Activated naive CD8-positive, alpha-beta T cell treated with anti-CD3 and anti-CD28 coated beads for 36 hours (primary cell): ENCODE measurements at places on chromosomes 4 and X. TPM values are rescaled to one million over a fixed set of nuclear protein-coding genes. Genes with fewer than 3 reads are reported as not detected.

S100P gene
- total RNA-seq, result 0.37 TPM

GABRE gene
- not detected for total RNA-seq

FAM9A gene
- not detected for total RNA-seq

DNA sequence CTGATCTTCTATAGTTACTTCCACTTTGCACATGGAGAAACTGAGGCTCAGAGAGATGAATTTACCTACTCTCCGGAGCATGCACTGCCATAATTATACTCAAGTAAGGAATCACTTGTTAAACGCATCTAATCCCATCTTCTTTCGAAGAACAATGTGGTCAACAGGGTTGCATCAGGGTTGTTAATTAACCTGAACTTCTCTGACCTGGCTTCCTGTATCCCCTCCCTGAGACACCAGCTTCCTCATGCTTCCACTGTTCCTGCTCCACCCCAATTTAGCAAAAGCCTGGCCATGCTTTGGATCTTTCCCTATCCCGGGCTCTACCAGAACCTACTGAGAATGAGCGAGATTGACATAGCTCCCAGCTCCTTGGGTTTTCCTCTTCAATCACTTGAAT lies 136.7 kb downstream of the SMIM20 start:
- H3K27ac ChIP-seq, result no peak overlapping the region
- H3K27me3 ChIP-seq, result peaks cover 26% of the 10 kb centered on the region
- H3K4me3 ChIP-seq, result no peak overlapping the region
- no peaks in the 10 kb centered on the region for H3K36me3 ChIP-seq
- H3K4me1 ChIP-seq, result no peaks in the 10 kb centered on the region

DNA sequence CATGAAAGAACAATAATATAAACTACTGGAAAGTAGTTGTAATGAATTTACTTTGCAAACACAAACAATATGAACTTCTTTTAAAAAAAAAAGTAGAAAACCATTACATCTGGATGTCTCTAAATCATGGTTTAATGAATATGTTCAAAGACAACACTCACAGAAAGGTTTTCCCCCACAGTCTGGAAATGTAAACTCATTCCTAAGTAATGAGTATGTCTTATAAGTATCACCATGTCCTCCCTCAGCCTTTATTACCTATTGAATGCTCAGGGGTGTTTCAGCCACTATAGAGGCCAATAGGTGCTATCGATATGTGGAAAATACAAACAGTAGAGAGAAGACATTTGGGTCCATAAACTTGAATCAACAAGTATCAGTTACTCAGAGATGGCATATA lies 186.7 kb downstream of the PALLD start:
- no peak overlapping the region for H3K27ac ChIP-seq
- no peak for DNase-seq

- H3K27me3 ChIP-seq, result no peaks in the 10 kb centered on the region
- H3K36me3 ChIP-seq, result no peaks in the 10 kb centered on the region
- H3K27ac ChIP-seq, result no peak overlapping the region
- peaks cover 10% of the 10 kb centered on the region for H3K4me1 ChIP-seq
- no peak overlapping the region for H3K4me3 ChIP-seq
- DNase-seq, result no peak
Measured at GRCh38 chr4:186131935-186132334, 27.4 kb downstream of the FAM149A start.

DNA sequence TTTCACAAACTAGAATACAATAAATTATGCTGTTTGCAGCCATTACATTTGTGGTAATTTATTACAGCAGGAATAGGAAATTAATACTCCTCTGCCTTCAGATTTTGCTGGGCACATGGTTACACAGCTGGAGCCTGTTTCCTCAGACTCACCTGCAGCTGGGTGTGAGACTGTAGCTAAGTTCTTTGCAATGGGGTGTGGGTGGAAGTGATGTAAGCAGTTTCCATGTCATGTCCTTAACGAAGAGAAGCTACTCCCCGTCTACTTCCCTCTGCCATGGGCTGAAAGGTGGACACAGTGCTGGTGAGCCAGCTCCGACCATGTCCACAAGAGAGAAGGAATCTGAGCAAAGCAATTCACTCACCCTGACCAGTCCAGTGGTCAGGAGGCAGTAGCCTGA lies 18.2 kb downstream of the SH3KBP1 start:
- H3K36me3 ChIP-seq, result peaks cover 26% of the 10 kb centered on the region
- no peak overlapping the region for H3K4me3 ChIP-seq
- peaks cover 64% of the 10 kb centered on the region for H3K4me1 ChIP-seq
- DNase-seq, result no peak
- peak overlapping the region; percentile 48 for H3K27ac ChIP-seq

GRCh38 chr4:153346031-153346430 lies 1.5 kb downstream of the MND1 start:
- no peak overlapping the region for H3K27ac ChIP-seq
- H3K4me1 ChIP-seq, result peaks cover 10% of the 10 kb centered on the region
- H3K36me3 ChIP-seq, result peaks cover 22% of the 10 kb centered on the region
- peak overlapping the region; percentile 92 for H3K4me3 ChIP-seq

DNA sequence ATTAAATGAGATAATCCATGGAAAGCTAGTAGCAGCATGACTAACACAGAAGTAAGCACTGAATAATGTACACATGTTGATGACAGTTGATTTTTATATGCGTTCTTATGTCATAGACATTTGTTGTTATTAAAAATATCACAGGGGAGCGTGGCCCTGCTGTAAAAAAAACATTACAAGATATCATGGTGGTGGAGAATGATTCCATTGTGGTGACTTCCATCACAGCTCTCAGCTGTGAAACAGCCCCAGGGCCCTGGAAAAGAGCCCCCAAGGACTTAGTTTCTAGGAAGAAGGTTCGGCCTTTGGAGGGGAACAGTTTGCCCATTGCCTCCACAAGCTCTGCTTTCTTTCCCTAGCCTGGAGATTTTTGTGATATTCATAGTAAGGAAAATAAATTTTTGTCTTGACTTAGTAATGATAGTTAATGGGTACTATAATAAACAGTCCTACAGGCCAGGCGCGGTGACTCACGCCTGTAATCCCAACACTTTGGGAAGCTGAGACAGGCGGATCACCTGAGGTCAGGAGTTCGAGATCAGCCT lies 49.9 kb downstream of the FAM114A1 start:
- DNase-seq, result no peak
- H3K27ac ChIP-seq, result no peak overlapping the region
- peaks cover 4% of the 10 kb centered on the region for H3K27me3 ChIP-seq

DNA sequence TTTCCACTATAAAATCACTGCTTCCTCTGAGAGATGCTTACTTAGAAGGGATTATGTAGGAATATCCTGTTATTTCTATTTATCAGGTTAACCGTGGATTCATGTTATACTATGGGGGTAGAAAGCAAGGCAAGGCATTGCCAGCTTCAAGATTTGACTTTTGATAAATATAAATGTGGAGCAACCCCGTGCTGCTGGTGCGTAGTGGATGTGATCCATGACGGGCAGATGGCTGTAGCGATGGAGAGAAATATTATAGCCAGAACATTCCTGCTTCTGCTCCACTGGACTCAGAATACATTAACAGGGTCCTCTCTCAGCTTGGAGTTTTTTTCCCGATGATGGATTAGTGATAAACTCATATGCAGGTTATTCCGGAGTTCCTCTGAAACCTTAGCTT lies 157.6 kb downstream of the TENM3 start:
- no peaks in the 10 kb centered on the region for H3K36me3 ChIP-seq
- no peak overlapping the region for H3K4me3 ChIP-seq

- DNase-seq, result no peak
- H3K4me1 ChIP-seq, result no peaks in the 10 kb centered on the region
- H3K36me3 ChIP-seq, result no peaks in the 10 kb centered on the region
- no peaks in the 10 kb centered on the region for H3K27me3 ChIP-seq
- H3K27ac ChIP-seq, result no peak overlapping the region
- H3K4me3 ChIP-seq, result no peak overlapping the region
Measured at GRCh38 chr4:68141852-68142251, 12.2 kb upstream of the TMPRSS11F start.
